Activated B cell treated with CpG ODN at 0.5 μM for 24 hours (primary cell): ENCODE measurements at places on chromosomes 6 and 20. TPM values are rescaled to one million over a fixed set of nuclear protein-coding genes. Genes with fewer than 3 reads are reported as not detected.

Gene BPIFB1
- not detected in 2 replicates for total RNA-seq

Gene GID8
- total RNA-seq: 40.9 and 43.1 TPM in 2 replicates

Gene ACSS1
- total RNA-seq: 30.5 and 34.4 TPM in 2 replicates

Gene ATP6V1G2
- 1.9 and 3.2 TPM in 2 replicates for total RNA-seq

Gene MATN4
- not detected in 2 replicates for total RNA-seq

Gene TMEM170B
- 2.6 and 2.8 TPM in 2 replicates for total RNA-seq

Gene PAX1
- total RNA-seq: not detected in 2 replicates

Gene SKIC2
- total RNA-seq: 95.8 and 102 TPM in 2 replicates

Gene SIRPA
- 10.1 and 10.2 TPM in 2 replicates for total RNA-seq

Gene TINAG
- not detected in 2 replicates for total RNA-seq

Gene C20orf204
- 1.6 and 2.2 TPM in 2 replicates for total RNA-seq

Gene SLC26A8
- not detected in 2 replicates for total RNA-seq

Gene C4A
- total RNA-seq: 4.6 and 6.8 TPM in 2 replicates

Gene LY6G5C
- total RNA-seq: 0.29 and 0.73 TPM in 2 replicates

Gene FAM184A
- 0.24 and 1.1 TPM in 2 replicates for total RNA-seq

Gene DNAH8
- 1.1 and 2.0 TPM in 2 replicates for total RNA-seq

Gene ARID1B
- total RNA-seq: 194 and 248 TPM in 2 replicates

Gene GSTA1
- total RNA-seq: not detected in 2 replicates

Gene FRMD1
- not detected in 2 replicates for total RNA-seq

Gene ZNF831
- total RNA-seq: 3.2 and 4.0 TPM in 2 replicates

Gene CCN6
- total RNA-seq: not detected in 2 replicates

Gene MUC22
- total RNA-seq: not detected in 2 replicates

Gene PNPLA1
- not detected in 2 replicates for total RNA-seq

Gene TRIM10
- total RNA-seq: not detected in 2 replicates

Gene APOM
- 2.2 and 2.4 TPM in 2 replicates for total RNA-seq

Gene TAAR9
- total RNA-seq: not detected in 2 replicates

Gene ANKRD66
- not detected in 2 replicates for total RNA-seq

Gene CRISP3
- not detected in 2 replicates for total RNA-seq

Gene XKR7
- total RNA-seq: 0.04 and 0.12 TPM in 2 replicates

Gene SMOC2
- not detected in 2 replicates for total RNA-seq

Gene CLPSL1
- not detected in 2 replicates for total RNA-seq

Gene SULF2
- total RNA-seq: 0.20 and 0.66 TPM in 2 replicates

Gene BPI
- not detected in 2 replicates for total RNA-seq

Gene AKAP12
- total RNA-seq: 0.29 and 0.69 TPM in 2 replicates

Gene TAP1
- total RNA-seq: 148 and 151 TPM in 2 replicates

Gene GRIK2
- total RNA-seq: 0.11 and 0.17 TPM in 2 replicates

Gene RIPPLY2
- not detected in 2 replicates for total RNA-seq

Gene DYNLT2
- total RNA-seq: 3.7 and 4.4 TPM in 2 replicates

Gene RIN2
- 0.46 and 0.75 TPM in 2 replicates for total RNA-seq

Gene RRAGD
- 5.4 and 5.6 TPM in 2 replicates for total RNA-seq

Gene ETV7
- total RNA-seq: 0.24 and 0.51 TPM in 2 replicates
